Hematopoietic multipotent progenitor cell (in vitro differentiated cells): ENCODE measurements at places on chromosomes 2 and 18. TPM values are rescaled to one million over a fixed set of nuclear protein-coding genes. Genes with fewer than 3 reads are reported as not detected.

The DCC gene
- not detected for total RNA-seq

The PLEKHH2 gene
- under 0.01 TPM for total RNA-seq

The TET3 gene
- total RNA-seq: 11.0 TPM

The SPATA3 gene
- not detected for total RNA-seq

The TXNDC2 gene
- not detected for total RNA-seq

The PLEK gene
- total RNA-seq: 48.2 TPM

The KCNS3 gene
- total RNA-seq: not detected

GRCh38 chr2:10837298-10838266, 25.0 kb upstream of the PDIA6 start:
- DNase-seq: no peak

- no peak for DNase-seq
These were observed 31.5 kb upstream of the NCKAP5 start for GRCh38 chr2:133599811-133600210.

DNA sequence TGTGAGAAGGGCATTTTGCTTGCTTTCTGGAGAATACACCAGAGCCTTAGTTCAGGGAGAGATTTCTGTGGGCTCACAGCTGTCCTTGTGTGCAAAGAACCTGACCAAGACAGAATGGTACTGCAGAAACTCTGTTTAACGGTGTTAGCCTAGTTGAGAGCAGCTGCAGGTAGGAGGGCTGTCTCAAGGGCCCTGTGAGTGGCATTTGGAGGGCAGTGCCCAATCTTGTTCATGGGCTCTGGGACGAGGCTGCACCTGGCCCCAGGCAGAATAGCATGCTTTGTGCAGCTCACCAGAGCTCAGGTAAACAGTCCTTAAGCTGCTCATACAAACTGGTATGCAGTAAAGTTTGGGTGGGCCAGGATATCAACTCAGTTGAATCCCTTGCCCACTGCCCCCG, 16.9 kb upstream of the RGPD4 start:
- no peak for DNase-seq

- DNase-seq: no peak
These were observed 30.1 kb downstream of the KCTD18 start for GRCh38 chr2:200479692-200480265.

GRCh38 chr2:236724200-236724599, 154.6 kb downstream of the ACKR3 start:
- DNase-seq: no peak

DNA sequence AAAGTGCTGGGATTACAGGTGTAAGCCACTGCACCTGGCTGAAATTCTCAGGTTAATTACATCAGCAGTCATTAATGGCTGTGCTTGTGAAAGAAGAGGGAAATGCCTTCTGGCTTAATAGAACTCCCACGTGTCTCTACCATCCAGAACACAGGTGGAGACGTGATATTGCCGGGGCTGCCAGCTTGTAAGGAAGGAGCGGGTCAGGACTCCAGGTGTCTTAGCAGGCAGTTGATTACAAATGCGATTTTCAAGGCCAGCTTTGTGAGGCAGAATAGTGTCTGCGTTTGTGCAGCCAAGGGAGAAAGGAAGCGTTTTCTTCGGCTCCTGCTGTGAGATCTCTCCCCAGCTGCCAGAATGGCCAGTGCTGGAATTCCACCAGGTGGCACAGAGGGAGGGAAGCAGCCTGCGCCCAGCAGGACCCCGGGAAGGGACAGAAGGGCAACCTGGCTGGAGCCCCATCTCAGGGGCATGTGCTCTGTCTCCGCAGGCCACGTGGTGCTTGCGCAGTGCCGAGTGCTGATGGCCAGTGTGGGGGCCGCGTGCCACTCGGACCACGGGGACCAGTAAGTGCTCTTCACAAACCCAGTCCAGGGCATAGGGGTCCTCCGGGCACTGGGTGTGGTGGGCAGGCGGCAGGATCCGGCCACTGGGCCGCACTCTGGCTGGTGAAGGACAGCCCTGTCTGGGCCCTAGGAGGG, 3.7 kb upstream of the ESPNL start:
- no peak for DNase-seq

- no peak for DNase-seq
These were observed 103.6 kb upstream of the CELF4 start for GRCh38 chr18:37668971-37669747.

DNA sequence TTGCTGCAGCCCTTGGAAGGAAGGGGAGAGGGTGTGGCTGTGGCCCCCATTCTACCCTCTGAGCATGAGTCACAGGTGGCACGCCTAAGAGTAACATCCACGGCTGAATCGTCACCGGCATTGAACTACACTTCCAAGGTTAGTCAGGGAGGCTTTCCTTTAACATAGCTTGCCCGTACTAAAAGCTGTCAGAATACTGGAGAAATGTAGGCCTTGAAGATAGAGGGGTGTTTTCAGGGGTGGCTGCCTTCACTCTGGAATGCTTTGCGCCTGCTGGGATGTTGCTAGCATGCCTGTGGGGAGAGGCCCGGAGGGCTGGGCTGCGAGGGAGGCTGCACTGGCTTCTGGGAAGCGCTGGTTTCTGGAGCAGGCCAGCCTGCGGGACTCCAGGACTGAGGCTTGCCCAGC, 333.7 kb downstream of the AGAP1 start:
- DNase-seq: no peak

GRCh38 chr2:160334028-160334741, 134.1 kb upstream of the ITGB6 start:
- no peak for DNase-seq

DNA sequence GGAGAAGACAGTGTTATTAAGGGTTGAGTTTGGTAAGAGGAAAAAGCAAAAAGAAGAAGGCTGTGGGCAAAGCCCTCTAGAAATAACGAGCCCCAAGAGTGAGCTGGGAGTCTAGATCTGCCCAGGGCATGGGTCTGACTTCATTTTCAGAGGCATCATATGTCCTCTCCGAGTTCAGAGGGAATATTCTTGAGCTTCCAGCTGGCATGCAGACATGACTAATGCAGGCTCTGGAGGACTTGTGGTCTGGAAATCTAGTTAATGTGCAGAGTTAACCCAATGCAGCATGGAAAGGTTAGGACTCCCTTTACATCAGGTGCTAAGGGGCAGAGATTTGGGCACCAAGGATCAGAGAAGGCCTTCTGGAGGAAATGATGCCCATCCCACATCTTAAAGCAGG, 7.3 kb downstream of the ACMSD start:
- no peak for DNase-seq

- DNase-seq: no peak
These were observed 325.9 kb downstream of the SLC8A1 start for GRCh38 chr2:40126006-40126405.
